ENCODE measurements at places on chromosomes 2 and 18.
A peak's percentile ranks its signal among the peaks of the same experiment; 100 is the strongest.

- DNase-seq, result no peak
Measured at GRCh38 chr18:28178720-28179119, 1.8 kb upstream of the CDH2 start.

GRCh38 chr18:22551536-22552151 lies 133.9 kb upstream of the CTAGE1 start:
- no peak for DNase-seq

GRCh38 chr2:170217778-170218251 lies 39.9 kb downstream of the MYO3B start:
- DNase-seq, result no peak

DNA sequence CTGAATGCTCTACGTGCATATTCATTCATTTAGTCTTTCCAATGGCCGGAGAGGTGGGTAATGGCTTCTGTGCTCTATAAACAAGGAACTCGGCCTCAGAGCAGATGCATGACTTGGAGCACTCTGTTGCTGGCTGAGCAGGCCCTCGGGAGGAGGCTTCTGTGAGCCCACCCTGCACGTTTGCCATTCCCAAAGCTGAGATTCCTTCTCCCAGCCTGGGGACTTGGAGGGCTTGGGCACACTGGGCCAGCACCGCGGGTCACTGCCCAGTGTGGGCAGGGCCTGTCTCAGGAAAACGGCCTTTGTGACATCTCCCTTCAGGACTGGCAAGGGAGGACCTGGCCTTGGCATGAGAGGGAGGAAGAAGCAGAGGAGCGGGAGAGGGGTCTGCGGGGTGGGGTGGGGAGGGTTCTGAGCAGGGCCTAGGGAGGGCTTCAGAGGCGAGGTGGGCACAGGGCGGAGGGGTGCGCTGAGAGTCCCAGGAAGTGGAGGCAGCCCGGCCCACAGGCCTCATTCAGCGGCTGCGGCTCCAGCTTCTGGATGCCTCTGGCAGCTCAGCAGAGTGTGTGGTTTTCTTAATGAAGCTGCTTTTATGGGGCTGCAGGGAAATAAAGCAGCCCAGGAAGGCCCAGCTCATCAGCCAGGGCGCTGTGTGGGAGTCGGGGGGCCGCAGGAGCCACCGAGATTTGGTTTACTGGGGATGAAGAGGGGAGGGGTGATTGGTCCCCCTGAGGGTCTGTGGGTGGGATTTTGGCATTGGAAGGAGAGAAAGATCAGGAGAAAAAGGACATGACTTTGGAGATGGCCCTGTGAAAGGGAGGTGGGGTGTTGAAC lies 51.7 kb upstream of the OTOF start:
- no peak for DNase-seq

GRCh38 chr18:3012136-3013023 lies 564 bp downstream of the LPIN2 start:
- peak; percentile 22 for DNase-seq

- no peak for DNase-seq
Measured at GRCh38 chr18:34048423-34048822, 176.3 kb downstream of the NOL4 start.

GRCh38 chr18:61286867-61287266 lies 46.4 kb upstream of the CDH20 start:
- no peak for DNase-seq

DNA sequence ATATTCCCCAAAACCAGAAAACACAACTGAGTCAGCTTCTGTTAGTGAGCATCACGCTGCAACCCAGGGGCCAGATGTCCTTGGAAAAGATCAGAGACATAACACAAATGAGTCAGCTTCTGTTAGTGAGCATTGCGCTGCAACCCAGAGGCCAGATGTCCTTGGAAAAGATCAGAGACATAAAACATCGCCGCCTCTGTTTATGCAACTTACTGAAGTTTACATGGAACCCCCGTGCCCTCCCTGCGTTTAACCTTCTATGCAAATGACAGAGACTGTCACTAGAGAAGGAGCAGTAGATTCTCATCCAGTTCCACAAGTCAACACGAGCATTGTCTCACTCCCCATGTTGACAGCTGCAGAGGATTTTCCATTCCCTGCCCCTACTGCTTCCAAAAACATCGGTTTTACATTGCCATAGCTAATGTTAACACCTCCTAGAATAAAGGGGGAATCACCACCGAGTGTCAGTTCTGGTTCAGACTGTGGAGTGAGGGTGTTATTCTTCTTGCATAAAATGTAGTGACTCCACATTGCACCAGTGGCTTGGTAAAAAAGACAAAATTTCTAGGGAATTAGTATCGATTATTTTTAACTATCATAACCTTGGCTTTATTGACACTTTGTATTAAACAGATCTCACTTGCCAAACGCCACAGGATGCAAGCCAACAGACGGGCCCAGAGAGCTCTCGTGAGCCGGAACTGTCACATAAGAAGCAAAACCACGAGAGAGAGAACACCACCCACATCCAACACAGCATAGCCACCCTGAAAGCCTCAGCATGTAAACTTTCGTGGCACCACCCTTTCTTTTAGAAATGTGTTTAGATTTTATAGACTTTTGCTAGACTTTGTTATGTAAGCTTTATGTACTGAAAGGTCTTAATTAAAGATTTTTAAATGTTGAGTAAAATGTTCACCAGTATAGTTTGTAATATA lies 87.7 kb downstream of the SH3YL1 start:
- no peak for DNase-seq

GRCh38 chr2:186281726-186282125 lies 204.3 kb upstream of the ZC3H15 start:
- no peak for DNase-seq

DNA sequence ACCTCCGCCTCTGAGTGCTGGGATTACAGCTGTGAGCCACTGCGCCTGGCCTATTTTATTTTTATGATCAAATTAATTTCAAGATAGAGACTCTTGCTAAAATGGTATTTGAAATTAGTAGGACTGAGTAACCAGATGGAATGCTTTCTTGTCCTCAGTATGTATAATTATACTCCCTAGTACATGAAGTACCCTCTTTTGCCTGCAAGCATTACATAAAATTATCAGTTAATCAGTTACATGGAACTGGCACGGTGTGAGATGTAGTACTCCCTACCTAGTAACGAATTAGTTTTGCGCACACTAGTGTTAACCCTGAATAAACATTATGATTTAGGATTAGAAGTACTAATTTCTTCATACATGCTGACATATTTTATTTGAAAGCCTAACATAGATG lies 41.6 kb downstream of the RBBP8 start:
- DNase-seq, result no peak

- DNase-seq, result no peak
Measured at GRCh38 chr2:197149546-197149945, 161.0 kb downstream of the ANKRD44 start.

Measured in activated CD8-positive, alpha-beta memory T cell treated with anti-CD3 and anti-CD28 coated beads for 1 hour (primary cell).